Spinal cord (tissue), 10 donors: ENCODE measurements at places on chromosomes 11 and 22. TPM values are rescaled to one million over a fixed set of nuclear protein-coding genes. Genes with fewer than 3 reads are reported as not detected.
A peak's percentile ranks its signal among the peaks of the same experiment; 100 is the strongest.

MS4A14 gene
- 0.55 TPM for total RNA-seq

DNA sequence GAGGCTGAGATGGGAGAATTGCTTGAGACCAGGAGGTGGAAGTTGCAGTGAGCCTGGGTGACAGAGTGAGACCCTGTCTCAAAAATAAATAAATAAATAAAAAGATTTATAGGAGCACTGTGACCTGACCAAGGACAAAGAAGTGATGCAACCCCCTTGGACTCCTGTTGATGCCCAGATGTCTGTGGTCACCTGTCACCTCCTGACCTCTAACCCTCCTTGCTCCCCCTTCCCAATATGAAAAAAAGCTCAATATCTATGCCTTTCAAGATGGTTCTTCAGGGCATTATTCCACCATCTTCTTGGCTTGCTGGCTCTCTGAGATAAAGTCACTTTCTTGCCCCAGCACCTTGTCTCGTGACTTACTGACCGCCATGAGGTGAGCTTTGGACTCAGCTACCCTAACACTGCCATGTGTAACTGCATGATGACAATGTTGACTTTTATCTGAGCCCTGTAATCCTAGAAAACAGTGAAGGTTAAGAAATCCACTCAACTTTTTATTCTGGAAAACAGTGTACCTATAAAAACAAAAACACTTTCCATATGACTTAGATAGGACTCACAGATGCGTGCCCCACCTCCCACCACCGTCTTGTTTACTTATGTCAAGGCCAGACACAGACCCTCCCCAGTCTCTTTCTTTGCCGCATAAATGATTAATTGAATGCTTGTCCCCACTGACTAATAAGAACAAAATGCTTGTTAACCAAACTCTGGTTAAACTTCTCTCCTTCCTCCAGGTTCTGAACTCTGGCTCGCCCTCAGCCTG, 360.5 kb downstream of the BUD13 start:
- DNase-seq, result no peak
- H3K27me3 ChIP-seq, result no peaks in the 10 kb centered on the region
- peaks cover 26% of the 10 kb centered on the region for H3K4me1 ChIP-seq
- H3K27ac ChIP-seq, result peak overlapping the region; percentile 16

DNA sequence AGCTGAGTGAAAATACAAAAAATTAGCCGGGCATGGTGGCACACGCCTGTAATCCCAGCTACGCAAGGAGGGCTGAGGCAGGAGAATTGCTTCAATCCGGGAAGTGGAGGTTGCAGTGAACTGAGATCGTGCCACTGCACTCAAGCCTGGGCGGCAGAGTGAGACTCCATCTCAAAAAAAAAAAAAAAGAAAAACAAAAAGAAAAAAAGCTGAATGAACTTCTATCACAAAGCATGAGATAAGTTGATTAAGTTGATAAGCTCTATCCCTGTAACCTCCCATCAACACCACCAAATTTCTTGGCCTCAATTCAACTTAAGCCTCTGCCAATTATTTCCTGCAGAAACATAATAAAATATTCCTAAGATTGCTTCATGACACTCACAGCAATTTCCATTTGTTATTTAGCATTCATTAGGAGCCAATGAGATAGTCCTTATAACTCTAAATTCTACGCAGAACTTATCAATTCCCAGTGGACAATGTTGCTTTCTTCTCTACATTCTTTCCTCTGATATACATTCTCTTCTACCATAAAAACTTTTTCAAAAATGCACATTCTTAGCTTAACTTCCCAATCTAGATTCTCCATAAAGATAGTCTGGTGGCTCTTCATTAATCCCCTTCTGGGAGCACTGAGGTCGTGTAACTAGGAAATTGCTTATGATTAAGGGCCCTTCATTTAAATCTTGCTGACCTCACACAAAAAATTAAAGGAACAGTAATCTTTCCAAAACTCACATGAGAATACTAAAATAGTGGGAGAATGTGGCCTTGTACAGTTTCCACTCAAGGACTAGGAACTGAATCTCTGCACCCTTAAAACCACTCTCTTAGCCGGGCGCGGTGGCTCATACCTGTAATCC, 2.9 kb downstream of the AMBRA1 start:
- no peaks in the 10 kb centered on the region for H3K27me3 ChIP-seq
- H3K4me1 ChIP-seq, result peaks cover 14% of the 10 kb centered on the region

DNA sequence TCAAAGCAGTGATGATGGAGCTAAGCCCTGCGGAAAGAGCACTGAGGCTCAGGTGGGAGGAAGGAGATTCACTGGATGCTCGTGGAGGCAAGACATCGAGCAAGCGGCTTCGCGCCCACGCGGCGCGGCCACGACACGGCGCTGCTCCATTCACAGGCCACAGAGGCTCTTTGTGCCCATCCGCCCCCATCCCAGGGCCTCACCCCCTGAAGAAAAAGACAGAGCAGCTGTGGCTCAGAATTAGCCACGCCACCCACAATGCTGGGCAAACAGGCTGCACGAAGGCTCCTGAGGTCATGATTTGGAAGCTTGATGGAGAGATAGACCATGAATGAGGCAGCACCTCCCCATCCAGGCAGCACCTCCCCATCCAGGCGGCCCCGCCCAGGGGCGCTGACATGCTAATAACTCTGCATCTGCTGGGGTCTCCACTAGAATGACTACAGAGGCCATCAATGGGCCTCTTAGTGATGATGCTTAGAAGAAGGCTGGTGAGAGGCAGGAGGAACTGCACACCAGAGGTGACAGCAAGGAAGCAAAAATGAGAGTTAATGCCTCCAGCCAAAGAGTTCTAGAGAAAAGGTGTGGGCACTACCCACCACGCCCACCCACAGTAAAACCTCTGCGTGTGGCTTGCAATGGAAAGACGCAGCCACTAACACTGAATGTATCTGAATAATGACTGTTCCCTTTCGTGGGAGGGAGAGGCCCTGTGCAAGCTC, 43.5 kb downstream of the MYH9 start:
- H3K36me3 ChIP-seq, result peaks cover 40% of the 10 kb centered on the region
- no peaks in the 10 kb centered on the region for H3K27me3 ChIP-seq

- no peak overlapping the region for H3K4me3 ChIP-seq
- no peak overlapping the region for H3K27ac ChIP-seq
- no peak for DNase-seq
- no peaks in the 10 kb centered on the region for H3K27me3 ChIP-seq
- no peaks in the 10 kb centered on the region for H3K36me3 ChIP-seq
- no peaks in the 10 kb centered on the region for H3K4me1 ChIP-seq
Measured at GRCh38 chr11:6746086-6746618, 25.6 kb downstream of the OR2AG2 start.

DNA sequence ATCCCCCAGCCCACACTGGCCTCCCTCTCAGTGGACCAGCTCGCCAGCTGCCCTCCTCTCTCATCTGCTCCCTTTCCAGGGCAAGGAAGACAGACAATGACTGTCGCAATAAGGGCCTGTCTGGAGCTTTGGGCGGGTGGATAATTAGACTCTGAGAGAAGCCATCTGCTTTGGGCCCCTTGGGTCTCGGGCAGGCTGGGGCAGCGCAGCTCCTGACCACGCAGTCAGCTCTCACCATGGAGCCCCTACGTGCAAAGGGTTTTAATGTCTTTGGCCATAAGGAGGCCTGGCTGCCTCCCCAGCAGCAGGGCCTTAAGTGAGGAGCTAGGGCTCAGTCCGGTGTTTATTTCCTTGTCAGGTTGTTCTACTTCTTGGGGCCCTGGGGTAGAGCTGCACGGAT, 153.9 kb downstream of the CHST1 start:
- DNase-seq, result no peak
- H3K4me1 ChIP-seq, result peaks cover 8% of the 10 kb centered on the region
- no peaks in the 10 kb centered on the region for H3K36me3 ChIP-seq
- no peaks in the 10 kb centered on the region for H3K27me3 ChIP-seq

DNA sequence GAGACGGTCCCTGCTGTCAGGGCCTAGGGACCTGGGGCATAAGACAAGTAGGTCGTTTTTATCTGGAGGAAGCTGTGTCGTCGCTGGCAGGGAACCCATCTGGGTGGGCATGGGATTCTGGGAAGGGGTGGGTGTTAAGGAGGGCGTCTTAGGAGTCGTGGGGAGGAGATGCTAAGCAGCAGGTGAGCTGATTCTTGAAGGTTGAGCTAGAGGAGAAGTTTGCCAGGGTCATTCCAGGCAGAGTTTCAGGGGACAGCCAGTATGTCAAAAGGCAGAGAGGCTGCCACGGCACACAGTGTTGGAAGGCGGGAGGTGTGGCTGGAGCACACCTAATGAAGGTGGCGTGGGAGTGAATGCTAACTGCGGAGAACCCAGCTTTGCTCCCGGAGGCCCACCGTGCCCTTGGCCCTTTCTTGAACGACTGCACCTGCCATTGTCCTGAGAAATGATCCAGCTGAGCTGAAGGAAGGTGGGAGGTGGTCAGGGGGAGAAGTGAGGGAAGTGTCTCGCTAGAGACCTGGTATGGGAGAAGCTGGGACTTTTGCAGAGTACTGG, 1.3 kb downstream of the FAM118A start:
- H3K4me3 ChIP-seq, result peak overlapping the region; percentile 67
- DNase-seq, result no peak
- H3K27ac ChIP-seq, result no peak overlapping the region
- H3K27me3 ChIP-seq, result no peaks in the 10 kb centered on the region
- no peaks in the 10 kb centered on the region for H3K36me3 ChIP-seq

GRK3 gene
- total RNA-seq, result 33.0 TPM

GRCh38 chr22:20055654-20056053, 24.4 kb upstream of the DGCR8 start:
- peaks cover 66% of the 10 kb centered on the region for H3K36me3 ChIP-seq
- H3K4me3 ChIP-seq, result no peak overlapping the region
- DNase-seq, result no peak

DNA sequence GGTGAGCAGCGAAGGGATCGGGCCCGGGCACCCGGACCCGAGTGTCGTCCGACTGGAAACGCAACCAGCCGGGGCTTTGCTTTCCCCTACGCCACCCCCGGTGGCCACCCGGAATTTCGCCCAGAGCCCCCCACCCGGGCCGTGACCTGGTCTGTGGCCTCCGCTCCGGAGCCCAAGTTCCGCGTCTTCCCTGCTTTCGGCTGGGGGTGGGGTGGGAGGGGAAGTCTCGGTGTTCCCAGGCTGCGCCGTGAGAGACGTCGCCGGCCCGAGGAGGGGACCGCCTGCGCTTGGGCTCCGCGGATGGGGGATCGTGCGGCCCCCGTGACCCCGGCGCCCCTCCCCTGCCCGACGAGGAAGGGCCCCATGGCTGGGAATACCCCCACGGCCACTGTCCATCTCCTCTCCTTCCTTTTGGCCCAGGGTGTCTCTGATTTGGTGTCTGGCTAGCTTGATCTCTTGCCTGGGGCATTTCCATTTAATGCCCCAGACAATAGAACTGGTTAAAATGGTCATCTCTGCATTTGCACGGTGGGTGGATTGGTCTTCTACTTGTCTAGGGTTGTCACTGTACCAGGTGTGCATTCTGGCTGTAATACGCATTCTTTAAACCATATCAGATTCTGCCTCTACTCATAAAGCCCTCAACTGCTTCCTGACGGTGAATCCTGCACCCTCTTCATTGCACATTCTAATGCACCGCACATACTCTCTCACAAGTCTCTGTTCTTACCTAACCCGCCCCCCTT, 789 bp downstream of the SIK2 start:
- peak; percentile 74 for DNase-seq
- H3K27ac ChIP-seq, result peak overlapping the region; percentile 98
- H3K27me3 ChIP-seq, result no peaks in the 10 kb centered on the region
- no peaks in the 10 kb centered on the region for H3K36me3 ChIP-seq
- peaks cover 11% of the 10 kb centered on the region for H3K4me1 ChIP-seq

TSPAN32 gene
- 2.5 TPM for total RNA-seq

PGA3 gene
- total RNA-seq, result 0.59 TPM

GRCh38 chr11:9089636-9090035, 1.8 kb downstream of the SCUBE2 start:
- peaks cover 31% of the 10 kb centered on the region for H3K4me1 ChIP-seq
- DNase-seq, result no peak
- H3K27ac ChIP-seq, result no peak overlapping the region
- no peak overlapping the region for H3K4me3 ChIP-seq
- H3K27me3 ChIP-seq, result peaks cover 4% of the 10 kb centered on the region

DNA sequence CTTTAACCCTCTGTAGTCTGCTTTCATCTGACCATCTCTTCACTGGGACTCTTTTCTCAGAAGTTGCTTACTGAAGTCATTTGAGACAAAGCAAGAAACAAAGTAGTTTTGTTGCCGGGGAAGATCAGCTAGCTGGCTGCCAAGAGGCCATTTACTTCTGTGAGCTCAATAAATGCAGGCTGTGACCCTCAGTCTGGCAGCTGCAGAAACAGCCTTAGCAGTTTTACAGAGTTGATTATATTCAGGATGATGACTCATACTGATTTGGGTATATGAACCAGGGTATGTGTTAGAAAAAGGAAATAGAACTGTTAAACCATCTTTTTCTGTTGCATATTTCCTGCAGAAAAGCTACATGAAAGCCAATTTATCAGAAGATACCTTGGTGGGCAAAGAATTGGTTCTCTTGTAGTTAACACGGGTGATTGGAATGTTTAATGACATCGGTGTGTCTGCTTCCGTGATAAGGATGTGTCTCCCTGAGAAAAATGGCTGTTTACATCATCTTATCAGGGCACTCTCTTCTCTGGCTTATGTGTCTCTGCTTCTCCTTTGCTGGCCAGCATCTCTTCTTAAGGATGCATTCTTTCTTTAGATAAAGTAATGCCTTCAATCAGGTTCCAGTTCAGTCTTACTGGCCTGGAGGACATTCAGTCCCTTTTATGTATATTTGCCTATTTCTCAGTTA, 18.5 kb downstream of the FIBIN start:
- no peak overlapping the region for H3K4me3 ChIP-seq
- peak overlapping the region; percentile 85 for H3K27ac ChIP-seq
- no peaks in the 10 kb centered on the region for H3K4me1 ChIP-seq
- H3K36me3 ChIP-seq, result no peaks in the 10 kb centered on the region

SLC37A2 gene
- total RNA-seq, result 4.5 TPM

CARD18 gene
- not detected for total RNA-seq

- H3K36me3 ChIP-seq, result peaks cover 38% of the 10 kb centered on the region
- H3K4me1 ChIP-seq, result peaks cover 13% of the 10 kb centered on the region
- no peak overlapping the region for H3K4me3 ChIP-seq
- no peak for DNase-seq
Measured at GRCh38 chr11:6599881-6600390, 3.5 kb downstream of the RRP8 start.
